ENCODE measurements at places on chromosomes 7 and 10.
A peak's percentile ranks its signal among the peaks of the same experiment; 100 is the strongest.

- no peak for DNase-seq
Measured at GRCh38 chr10:2225609-2226008, 488.3 kb upstream of the ADARB2 start.

- DNase-seq = no peak
Measured at GRCh38 chr7:84948634-84949033, 238.2 kb downstream of the SEMA3D start.

- DNase-seq = no peak
Measured at GRCh38 chr10:31143331-31143935, 111.8 kb upstream of the ZNF438 start.

GRCh38 chr7:16590424-16590823 is 55.1 kb downstream of the ANKMY2 start:
- DNase-seq = no peak

GRCh38 chr7:39904077-39904486 is 46.0 kb upstream of the CDK13 start:
- DNase-seq = no peak

GRCh38 chr10:18144928-18145327 is 4.7 kb downstream of the CACNB2 start:
- DNase-seq = no peak

DNA sequence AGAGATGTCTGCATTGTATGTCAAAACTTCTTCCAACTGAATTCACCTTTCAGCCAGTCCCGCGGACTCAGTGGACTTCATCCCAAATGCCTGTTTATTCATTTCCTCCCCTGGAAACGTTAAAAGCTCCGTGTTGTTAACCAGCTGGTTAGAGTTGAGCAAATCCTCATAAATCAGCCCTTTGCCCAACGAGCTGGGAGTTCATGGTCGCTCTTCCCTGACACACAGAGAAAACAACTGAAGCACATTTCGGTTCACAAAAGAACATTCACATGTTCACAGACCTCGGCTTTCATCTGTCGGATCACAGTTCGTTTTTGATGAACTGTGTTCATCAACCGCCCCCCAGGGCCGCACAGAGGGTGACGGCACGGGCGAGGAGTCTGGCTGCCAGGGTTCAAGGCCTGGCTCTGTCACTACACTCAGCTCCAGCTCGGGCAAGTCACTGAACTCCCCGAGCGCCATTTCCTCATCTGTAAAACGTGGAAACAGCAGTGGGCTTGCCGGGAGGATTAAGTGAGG is 62.6 kb downstream of the GLI3 start:
- no peak for DNase-seq

GRCh38 chr7:98021588-98022351 is 31.8 kb upstream of the OCM2 start:
- peak; percentile 69 for DNase-seq

DNA sequence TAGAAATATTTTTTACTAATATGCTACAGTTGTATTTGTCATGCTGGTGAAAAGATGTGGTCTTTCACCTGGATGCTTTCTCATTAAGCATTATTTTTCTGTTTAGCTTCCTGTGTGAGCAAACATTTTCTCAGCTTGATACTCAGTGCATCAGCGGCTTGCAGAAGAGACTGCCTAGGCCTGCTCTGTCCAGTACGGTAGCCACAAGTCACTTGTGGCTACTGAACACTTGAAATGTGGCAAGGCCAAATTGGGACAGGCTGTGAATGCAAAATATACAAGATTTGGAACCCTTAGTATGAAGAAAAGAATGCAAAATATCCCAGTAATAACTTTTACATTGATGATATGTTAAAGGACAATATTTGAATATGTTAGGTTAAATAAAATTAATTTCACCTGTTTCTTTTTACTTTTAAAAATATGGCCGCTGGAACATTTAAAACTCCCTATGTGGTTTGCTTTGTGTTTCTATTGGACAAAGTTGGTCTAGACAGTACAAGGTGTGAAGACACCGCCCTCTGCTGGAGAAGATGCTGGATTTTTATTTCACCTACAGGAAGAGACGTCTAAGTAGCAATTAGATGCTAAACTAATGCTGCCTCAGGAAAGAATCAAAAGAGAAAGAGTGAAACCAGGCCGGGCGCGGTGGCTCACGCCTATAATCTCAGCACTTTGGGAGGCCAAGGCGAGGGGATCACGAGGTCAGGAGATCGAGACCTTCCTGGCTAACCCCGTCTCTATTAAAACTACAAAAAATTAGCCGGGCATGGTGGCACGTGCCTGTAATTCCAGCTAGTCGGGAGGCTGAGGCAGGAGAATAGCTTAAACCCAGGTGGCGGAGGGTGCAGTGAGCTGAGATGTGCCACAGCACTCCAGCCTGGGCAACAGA is 5.3 kb downstream of the SRGN start:
- DNase-seq = peak; percentile 69
